ENCODE measurements at places on chromosomes 16 and 17. TPM values are rescaled to one million over a fixed set of nuclear protein-coding genes. Genes with fewer than 3 reads are reported as not detected.

The KIF2B gene
- not detected for total RNA-seq

The TLCD3B gene
- total RNA-seq = 0.48 TPM

The PIGW gene
- 24.3 TPM for total RNA-seq

The SNX20 gene
- total RNA-seq = not detected

The CLEC3A gene
- total RNA-seq = not detected

The TAC4 gene
- total RNA-seq = not detected

The SLFN12 gene
- not detected for total RNA-seq

The SPEM3 gene
- total RNA-seq = not detected

The ZNF385C gene
- 0.19 TPM for total RNA-seq

The ZNF48 gene
- total RNA-seq = 13.1 TPM

The PROCA1 gene
- total RNA-seq = 2.0 TPM

The KLHL10 gene
- total RNA-seq = 0.08 TPM

The SNAI3 gene
- not detected for total RNA-seq

The JUP gene
- 96.1 TPM for total RNA-seq

The TBC1D3E gene
- not detected for total RNA-seq

The TIMP2 gene
- total RNA-seq = 167 TPM

The SHISA9 gene
- total RNA-seq = not detected

The CRYM gene
- total RNA-seq = 1.9 TPM

The CACNG5 gene
- total RNA-seq = not detected

Measured in A549 treated with RU486 at 1 μM for 4 hours (cell line).